Activated T-cell treated with anti-CD3 and anti-CD28 coated beads, Interleukin-2, amount 50 U/mL, for 24 hours (primary cell): ENCODE measurements at places on chromosomes 2 and 18.

GRCh38 chr2:152609154-152609553, 108.1 kb downstream of the PRPF40A start:
- DNase-seq, result no peak

GRCh38 chr2:163719331-163719730, 16.5 kb downstream of the FIGN start:
- DNase-seq, result no peak

GRCh38 chr2:208488686-208489564, 82.3 kb downstream of the PTH2R start:
- DNase-seq, result no peak

DNA sequence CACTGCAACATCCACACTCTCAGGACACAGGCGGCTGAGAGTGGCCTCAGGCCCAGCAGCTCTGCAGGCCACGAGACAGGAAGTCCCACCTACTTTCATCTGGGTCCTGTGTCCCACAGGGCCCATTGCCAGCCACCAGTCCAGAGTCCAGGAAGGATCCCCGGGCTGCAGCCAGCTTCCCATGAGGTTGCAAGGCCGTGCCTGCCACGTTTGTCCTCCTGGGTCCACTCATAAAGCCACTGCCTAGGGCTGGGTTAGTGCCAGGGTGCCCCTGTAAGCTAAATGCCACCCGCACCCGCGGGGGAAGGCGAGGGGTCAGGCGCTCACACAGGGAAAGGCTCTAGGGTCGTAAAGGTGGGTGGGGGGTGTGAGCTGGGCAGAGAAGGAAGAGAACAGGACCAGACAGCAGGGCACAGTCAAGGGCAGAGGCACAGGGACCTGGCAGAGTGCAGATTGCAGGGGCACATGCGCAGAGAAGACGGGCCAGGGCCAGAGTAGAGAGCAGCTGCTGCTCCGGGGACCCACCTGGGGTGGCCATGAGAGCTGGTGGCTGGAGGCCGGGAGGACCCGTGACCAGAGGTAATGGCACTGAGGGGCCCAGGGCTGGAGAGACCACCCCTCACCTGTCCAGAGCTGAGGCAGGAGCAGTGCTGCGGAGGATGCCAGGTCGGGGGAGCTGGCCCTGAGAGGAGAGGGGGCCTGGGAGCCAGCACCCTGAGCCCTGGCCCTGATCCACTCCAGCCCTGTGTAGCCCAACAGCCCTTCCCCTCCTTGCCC, 8.0 kb downstream of the AGXT start:
- no peak for DNase-seq

DNA sequence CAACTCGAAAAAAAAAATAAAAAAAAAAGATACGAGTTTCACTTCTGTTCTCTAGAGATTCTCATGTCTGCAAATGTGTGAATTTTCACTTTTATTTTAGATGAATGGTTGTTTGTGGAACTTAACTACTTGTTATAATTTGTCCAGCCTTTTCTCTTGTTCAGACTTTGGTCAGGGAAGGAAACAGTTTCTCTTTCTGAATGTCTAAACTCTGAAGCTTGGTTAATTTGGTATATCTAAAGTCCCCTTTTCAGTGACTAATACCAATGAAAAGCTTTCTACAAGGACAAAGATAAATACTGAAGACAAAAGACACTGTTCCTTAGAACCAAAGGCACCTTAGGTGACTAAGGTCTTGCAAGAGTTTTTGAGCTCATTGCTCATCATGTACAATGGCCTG, 144.4 kb upstream of the PIEZO2 start:
- DNase-seq, result no peak

DNA sequence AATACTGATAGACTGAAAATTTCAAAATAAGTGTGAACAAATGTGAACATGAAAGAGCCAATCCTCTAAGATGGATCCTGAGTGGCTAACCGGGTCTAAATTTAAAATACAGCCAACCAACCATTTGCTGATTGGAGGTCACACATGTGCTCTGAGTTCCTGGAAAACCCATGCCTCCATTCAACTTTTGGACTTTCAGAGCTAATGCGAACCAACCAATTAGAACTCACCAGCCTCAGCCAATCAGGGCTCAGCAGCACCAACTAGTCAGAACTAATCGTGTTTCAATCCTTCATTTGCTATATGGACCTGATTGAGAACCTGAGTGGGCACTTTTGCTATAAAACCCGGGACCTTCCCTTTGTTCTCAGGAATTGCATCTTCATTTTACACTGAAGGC, 111.5 kb downstream of the MEP1B start:
- no peak for DNase-seq

GRCh38 chr2:209570194-209570593, 146.3 kb downstream of the MAP2 start:
- DNase-seq, result no peak

- DNase-seq, result no peak
Measured at GRCh38 chr2:85935170-85935745, 46.5 kb upstream of the ST3GAL5 start.

- DNase-seq, result no peak
Measured at GRCh38 chr2:120482334-120482733, 136.4 kb downstream of the INHBB start.

DNA sequence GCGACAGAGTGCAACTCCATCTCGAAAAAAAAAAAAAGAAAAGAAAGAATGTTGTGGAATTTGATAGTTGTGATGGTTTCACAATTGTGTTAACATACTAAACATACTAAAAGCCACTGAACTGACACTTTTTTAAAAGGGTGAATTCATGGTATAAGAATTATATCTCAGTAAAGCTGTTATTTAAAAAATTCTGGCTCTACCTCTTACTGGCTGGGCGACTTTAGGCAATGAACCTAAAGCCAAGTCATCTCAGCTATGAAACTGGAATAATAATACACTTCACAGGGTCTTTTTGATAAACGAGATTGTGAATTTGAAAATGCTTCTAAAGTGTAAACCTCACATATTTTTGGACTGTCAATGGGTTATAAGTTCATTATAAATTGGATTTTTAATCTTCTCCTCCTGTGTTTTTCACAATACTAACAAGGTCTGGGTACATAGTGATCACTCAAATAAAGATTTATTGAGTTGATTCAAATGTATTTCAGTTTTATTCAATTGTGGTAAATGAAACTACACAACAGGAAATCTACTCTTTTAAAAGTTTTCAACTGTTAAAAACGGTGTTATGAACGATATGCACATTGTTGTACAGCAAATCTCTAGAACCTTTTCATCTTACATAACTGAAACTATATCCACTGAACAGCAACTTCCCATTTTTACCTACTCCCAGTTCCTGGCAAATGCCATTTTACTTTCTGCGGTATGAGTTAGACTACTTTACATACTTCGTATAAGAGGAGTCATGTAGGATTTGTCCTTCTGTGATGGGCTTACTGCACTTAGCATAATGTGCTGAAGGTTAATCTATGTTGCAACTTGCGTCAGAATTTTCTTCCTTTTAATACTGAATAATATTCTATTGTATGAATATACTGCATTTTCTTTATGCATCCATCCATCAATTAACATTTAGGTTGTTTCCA, 43.0 kb upstream of the GTF2A1L start:
- no peak for DNase-seq

- no peak for DNase-seq
Measured at GRCh38 chr2:223586261-223586660, 15.9 kb downstream of the SCG2 start.

DNA sequence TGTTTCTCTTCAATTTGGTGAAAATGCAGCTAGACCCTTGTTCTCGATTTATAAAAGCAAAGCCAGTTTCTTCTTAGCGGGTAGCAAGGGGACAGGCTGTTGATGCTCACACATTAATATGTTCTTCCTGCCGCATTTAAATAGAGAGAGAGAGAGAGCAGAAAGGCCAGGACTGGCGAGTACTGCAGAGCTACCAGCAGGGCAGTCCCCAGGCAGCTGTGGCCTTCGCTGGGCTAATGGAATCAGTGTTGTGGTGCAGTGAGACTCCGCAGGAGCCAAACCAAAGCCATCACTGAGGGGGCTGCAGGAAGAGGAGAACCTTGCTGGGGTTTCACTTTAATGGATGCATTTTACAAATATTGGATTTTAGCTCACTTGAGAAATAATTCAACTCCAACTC, 223.6 kb downstream of the ACTR3 start:
- no peak for DNase-seq

GRCh38 chr2:239387811-239388210, 13.0 kb downstream of the HDAC4 start:
- no peak for DNase-seq

DNA sequence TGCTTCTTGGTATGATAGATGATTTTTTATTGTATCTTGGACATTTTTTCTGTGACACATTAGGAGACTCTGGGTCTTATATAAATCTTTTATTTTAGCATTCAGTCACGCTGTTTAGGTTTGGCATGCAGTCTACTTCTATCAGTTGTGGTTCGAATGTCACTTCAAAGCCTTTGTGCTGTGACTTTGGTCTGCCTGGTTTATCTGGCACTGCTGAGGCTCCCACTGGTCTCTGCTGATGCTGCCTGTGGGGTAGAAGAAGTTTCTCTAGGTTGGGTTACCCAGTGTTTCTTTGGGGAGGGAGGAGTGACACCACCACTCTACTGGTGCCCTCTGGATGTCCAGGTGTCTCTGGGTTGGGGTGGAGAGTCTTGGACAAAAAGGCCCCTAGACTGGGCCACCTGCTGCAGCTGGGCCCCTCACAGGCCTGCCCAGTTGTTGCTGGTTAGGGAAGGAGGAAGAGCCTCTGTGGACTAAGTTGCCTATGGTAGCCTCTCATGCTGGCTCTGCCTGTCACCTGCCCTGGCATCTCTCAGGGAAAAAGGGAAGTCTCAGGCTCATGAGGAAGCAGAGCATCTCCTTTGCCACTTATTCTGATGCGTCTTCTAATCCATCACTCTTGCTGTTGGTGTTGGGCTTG, 115.4 kb upstream of the HS6ST1 start:
- no peak for DNase-seq

GRCh38 chr2:34652636-34653035, 1053.5 kb upstream of the FAM98A start:
- DNase-seq, result no peak

- DNase-seq, result no peak
Measured at GRCh38 chr2:54952425-54952824, 97.8 kb downstream of the RTN4 start.

DNA sequence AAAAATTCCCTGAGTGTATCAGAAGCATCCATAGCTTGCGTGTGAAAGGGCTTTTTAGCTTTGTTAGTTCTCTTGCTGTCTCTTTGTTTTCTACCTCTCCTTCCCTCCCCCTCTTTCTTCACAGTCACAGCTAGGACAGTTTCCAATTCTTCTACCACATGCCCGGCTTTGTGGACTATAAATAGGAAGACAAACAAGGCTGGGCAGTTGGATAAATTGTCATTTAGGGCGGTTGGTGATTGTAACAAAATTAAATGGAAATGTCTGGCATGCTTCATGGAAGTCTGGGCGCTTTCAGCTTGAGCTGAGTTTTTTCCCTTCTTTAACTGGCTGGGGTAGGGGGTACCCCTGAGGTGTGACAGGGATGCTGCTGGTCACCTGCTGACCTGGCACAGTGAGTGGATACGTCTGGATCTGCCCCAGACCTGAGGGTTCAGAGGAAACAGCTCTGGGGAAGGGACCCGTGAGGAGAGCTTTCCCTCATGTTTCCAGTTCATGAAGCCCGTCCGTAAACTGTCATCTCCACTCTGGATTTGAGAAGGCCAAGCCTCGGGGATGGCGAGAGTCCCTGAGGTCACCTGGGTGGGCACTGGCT, 29.0 kb upstream of the GIGYF2 start:
- DNase-seq, result no peak

DNA sequence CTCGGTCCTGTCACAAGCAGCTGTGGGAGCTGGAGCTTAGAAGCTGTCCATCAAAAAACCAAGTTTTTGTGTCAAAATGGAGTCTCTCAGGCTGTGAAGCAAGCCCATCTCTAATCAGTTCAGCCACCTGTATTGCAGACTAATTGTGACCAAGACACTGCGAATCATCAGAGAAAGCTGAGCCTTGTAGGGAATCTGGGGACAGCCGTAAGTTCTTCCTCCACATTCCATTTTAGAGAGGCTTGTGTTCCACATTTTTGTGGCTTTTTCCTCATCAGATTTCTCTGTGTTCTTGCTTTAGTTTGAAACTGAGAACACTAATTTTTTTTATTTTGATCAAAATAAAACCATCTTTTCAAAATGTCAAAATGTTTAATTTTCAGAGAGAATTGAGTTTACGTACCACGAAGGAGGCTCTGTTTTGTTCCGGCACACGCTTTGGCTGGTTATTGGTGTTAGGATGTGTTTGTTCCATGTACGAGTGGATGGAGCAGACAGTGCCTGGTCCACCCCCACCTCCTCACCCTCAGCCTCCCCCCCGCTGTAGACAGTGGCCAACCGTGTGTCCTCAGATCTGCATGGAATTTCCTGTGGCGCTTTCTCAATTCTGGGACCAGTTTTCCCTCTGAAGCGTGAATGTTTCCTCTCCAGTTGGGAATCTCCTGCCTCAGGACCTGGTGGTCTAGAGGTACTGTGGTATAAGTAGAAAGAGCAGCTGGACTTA, 140.8 kb downstream of the AGAP1 start:
- DNase-seq, result no peak

- DNase-seq, result no peak
Measured at GRCh38 chr2:152298754-152299153, 36.2 kb upstream of the FMNL2 start.

DNA sequence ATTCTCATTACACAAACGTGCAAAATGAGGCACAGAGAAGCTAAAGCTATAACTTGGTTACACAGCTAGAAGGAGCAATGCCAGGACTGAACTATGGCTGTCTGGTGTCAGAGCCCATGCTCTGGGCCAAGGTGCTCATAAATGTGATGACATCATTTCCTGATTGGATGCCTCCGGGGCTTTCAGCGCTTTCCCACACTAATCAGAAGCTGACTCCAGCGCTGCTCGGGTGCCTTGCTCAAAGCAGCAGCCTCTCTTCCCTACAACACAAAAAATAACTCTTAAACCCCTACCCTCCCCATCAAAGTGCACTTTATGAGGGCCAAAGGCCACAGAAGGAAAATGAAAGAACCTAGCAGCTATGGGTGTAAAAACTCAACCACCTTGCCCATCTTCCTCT, 90.7 kb downstream of the STK39 start:
- no peak for DNase-seq

DNA sequence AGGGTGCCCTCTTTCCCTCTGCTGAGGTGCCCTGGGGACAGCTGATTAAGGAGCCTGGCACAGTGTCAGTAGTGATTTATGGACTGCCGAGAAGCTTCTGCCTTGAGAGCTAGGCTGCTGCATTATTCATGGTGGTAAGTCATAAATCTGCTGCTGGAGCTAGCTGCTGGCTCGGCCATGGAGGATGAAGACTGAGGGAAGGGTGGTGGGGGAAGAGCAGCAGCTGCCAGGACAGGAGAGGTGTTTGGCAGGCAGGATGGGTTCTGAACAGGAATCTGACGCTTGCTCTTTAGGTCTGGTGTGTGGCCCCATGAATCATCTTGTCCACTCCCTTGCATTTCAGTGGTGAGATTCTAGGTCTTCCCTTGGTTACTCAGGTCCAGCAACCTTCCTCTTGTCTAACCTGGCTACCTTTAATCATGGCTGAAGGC, 296.3 kb downstream of the DYSF start:
- DNase-seq, result no peak

GRCh38 chr2:86417961-86418360, 23.2 kb upstream of the KDM3A start:
- no peak for DNase-seq

- DNase-seq, result no peak
Measured at GRCh38 chr2:9077691-9078090, 74.2 kb upstream of the MBOAT2 start.

GRCh38 chr2:109285244-109285651, 156.2 kb downstream of the SH3RF3 start:
- DNase-seq, result no peak
